ENCODE measurements at places on chromosomes 3 and 15. TPM values are rescaled to one million over a fixed set of nuclear protein-coding genes. Genes with fewer than 3 reads are reported as not detected.
A peak's percentile ranks its signal among the peaks of the same experiment; 100 is the strongest.

SEMA6D gene
- 4.9 TPM for total RNA-seq

- H3K4me3 ChIP-seq: no peak overlapping the region
- peaks cover 88% of the 10 kb centered on the region for H3K4me1 ChIP-seq
- H3K27ac ChIP-seq: peak overlapping the region; percentile 85
- peaks cover 4% of the 10 kb centered on the region for H3K36me3 ChIP-seq
Observed at GRCh38 chr3:172218350-172219323, 179.3 kb downstream of the FNDC3B start.

GRCh38 chr15:38130740-38131498, 121.7 kb upstream of the SPRED1 start:
- H3K27ac ChIP-seq: no peak overlapping the region
- peaks cover 31% of the 10 kb centered on the region for H3K4me1 ChIP-seq
- H3K36me3 ChIP-seq: no peaks in the 10 kb centered on the region

CRYGS gene
- total RNA-seq: 2.8 TPM

- H3K36me3 ChIP-seq: peaks cover 15% of the 10 kb centered on the region
- H3K4me1 ChIP-seq: peaks cover 9% of the 10 kb centered on the region
- no peak overlapping the region for H3K4me3 ChIP-seq
- no peak overlapping the region for H3K27ac ChIP-seq
Observed at GRCh38 chr3:101816215-101817149, 32.8 kb upstream of the NFKBIZ start.

All from chondrocyte (in vitro differentiated cells).